ENCODE measurements at places on chromosomes 2 and 18.

- DNase-seq: no peak
Measured at GRCh38 chr18:59196161-59196725, 23.7 kb upstream of the GRP start.

GRCh38 chr2:176087330-176088047 is 3.7 kb upstream of the EVX2 start:
- DNase-seq: no peak

- DNase-seq: no peak
Measured at GRCh38 chr2:198587240-198587639, 782.8 kb downstream of the PLCL1 start.

GRCh38 chr2:177667626-177668025 is 275.1 kb downstream of the AGPS start:
- no peak for DNase-seq

- DNase-seq: peak; percentile 8
Measured at GRCh38 chr2:40721595-40721994, 269.7 kb upstream of the SLC8A1 start.

GRCh38 chr2:40844353-40845277 is 392.7 kb upstream of the SLC8A1 start:
- DNase-seq: peak; percentile 3

Measured in HTR-8/SVneo (cell line).